Uterine smooth muscle cell (primary cell): ENCODE measurements at places on chromosomes 3 and 15. TPM values are rescaled to one million over a fixed set of nuclear protein-coding genes. Genes with fewer than 3 reads are reported as not detected.

ADCY5 gene
- total RNA-seq: 0.22 and 1.9 TPM in 2 replicates

BCL2A1 gene
- 4.9 and 27.1 TPM in 2 replicates for total RNA-seq

ASB14 gene
- total RNA-seq: under 0.01 TPM in 1 of 2 replicates, not detected in the other

EMC7 gene
- total RNA-seq: 44.7 and 49.5 TPM in 2 replicates

MDFIC2 gene
- total RNA-seq: not detected in 2 replicates

NLGN1 gene
- 11.2 and 20.1 TPM in 2 replicates for total RNA-seq

SOX14 gene
- total RNA-seq: not detected in 2 replicates

GPR62 gene
- total RNA-seq: 0.12 TPM in 1 of 2 replicates, not detected in the other

GOLGA6A gene
- total RNA-seq: under 0.01 TPM in 1 of 2 replicates, not detected in the other

SCAANT1 gene
- not detected in 2 replicates for total RNA-seq

SELENOK gene
- 24.3 and 32.9 TPM in 2 replicates for total RNA-seq
